ENCODE measurements at places on chromosomes 2 and 18.

DNA sequence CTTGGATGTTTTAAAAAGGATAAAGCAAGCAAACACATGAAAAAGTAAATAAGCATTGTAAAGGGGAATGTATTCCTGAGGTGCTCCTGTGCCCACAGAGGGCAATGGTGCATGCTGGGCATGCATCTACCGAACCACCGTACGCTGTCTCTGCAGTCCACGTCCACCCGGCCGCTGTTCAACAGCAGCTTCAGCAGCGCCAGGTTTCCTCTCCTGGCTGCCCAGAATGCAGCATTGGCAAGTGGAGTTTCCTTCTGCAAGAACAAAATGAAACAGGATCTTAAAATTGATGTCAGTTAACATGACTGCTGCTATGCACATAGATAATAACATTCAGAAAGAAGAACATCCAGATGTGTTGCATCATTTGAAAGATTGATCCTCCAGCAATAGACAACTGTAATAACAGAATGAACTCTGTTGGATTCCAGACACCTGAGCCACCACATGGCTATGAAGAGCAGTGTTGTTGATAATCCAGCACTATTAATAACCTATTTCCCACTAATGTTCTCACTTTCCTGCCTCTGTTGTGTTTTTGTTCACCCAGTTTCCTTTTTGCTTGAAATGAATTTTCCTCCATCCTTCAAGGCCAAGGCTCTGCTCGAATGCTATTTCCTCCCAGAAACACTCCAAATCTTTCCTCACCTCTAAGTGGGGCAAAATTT lies 13.6 kb downstream of the ANKRD29 start:
- DNase-seq, result no peak

DNA sequence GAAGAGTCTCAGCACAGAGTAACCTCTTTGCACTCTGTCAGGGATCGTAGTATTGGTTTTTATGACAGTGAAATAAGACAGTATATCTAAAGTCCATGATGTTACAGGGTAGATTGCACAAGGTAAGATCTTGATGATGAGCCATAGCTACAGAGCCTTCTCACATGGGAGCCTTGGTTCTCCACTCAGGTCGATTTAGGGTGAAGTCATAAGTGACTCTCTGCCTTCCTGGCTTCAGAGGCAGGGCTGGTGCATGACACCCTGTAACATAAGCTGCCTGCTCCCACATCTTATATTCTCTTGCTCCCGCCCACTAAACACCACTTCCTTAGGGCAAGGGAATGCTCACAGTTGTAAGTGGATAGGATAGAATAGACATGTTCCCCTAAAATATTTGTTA lies 13.3 kb downstream of the DAPL1 start:
- no peak for DNase-seq

DNA sequence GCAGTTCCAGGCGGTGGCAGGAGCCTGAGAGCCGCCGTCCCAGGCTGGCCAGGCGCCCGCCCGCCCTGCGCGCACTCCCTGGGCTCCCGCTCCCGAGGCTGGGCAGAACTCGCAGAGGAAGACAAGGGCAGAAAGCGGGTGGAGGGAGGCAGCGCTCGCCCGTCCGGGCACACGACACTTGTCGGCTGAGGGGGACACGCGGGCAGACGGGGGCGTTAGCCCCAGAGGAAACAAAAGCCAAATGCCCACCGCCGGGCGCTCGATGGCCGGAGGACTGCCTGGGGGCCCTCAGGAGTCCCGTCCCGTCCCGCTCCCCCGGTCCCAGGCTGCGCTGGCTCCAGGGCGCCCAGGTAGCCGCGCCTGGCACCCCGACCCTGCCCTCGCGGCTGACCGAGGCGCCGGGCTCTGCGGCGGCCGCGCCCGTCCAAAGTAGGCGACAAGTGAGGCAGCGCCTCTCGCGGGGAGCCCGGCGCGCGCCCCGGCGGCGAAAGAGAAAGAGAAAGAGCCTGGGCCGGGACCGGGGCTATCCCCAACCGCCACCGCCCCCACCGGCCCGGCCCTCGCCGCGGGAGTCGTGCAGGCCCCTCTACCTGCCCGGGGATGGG lies 491 bp downstream of the L3MBTL4 start:
- DNase-seq, result no peak

DNA sequence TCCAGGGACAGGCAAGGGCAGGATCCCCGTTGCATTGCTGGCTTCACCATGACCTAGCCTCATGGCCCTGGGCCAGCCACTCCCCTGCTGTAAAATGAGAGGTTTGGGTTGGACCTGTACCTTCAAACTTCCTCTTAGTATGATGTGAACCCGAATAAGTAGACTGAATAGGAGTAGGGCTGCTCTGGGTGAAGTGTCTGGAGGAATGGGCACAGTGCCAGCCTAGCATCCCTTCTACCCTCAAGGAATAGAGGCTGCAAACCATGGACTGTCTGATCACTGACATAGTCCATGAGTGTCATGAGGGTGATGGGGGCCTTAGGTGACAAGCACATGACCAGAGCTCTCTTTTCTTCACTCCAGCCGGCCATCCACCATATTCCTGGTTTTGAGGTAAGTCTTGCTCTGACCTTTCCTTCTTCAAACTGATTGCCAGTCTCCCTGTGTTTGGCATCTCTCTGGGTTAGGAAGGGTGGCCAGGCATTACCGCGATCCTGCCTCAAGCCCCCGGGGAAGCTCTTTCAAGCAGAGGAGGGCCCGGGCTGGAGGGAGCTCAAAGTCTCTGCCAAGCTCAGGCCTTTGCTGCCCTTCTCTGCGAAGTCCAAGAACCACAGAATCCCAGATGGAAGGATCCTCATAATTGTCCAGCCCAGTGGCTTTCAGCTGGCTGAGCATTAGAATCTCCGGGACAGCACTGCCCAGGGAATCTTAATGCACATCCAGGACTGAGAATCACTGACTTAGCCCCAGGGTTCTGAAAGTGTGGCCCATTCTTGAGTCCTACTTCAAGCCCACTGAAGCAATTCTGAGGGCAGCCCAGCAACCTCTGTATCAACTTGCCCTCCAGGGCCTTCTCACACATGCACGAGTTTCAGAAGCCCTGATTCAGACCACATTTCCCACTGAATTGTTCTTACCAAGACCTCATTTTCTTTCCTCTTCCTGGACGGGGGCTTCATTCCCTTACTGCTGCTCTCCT lies 148.1 kb downstream of the DYSF start:
- DNase-seq, result no peak

DNA sequence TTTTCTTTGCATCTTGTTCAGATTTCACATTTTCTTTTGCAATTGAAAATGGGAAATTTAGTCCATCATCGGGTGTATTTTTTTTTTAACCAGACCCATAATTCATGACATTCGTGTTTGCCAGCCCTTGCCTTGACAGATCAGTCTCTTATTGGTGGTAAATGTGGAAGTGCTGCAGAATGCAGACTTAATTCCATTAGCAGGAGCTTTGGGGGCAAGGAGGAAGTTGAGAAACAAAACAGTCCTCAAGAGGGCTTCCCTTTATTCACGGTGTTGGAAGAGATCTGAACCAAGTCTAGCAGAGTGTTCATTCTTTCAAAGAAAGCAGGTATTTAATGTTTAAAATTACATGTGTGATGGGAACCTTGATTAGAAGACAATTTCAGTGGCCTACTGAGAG lies 16.6 kb upstream of the RPE start:
- no peak for DNase-seq

- no peak for DNase-seq
These were observed 13.6 kb downstream of the EN1 start for GRCh38 chr2:118833716-118834439.

GRCh38 chr18:11021477-11021876 lies 127.9 kb downstream of the PIEZO2 start:
- no peak for DNase-seq

- DNase-seq, result no peak
These were observed 85.3 kb upstream of the RAB27B start for GRCh38 chr18:54742659-54743604.

- DNase-seq, result no peak
These were observed 16.7 kb upstream of the MSGN1 start for GRCh38 chr2:17799301-17800120.

GRCh38 chr2:224952936-224953657 lies 89.2 kb downstream of the DOCK10 start:
- no peak for DNase-seq
